NCI-H510A treated with DMSO at 0.1 percent for 48 hours (cell line): ENCODE measurements at places on chromosomes 16 and 17.

DNA sequence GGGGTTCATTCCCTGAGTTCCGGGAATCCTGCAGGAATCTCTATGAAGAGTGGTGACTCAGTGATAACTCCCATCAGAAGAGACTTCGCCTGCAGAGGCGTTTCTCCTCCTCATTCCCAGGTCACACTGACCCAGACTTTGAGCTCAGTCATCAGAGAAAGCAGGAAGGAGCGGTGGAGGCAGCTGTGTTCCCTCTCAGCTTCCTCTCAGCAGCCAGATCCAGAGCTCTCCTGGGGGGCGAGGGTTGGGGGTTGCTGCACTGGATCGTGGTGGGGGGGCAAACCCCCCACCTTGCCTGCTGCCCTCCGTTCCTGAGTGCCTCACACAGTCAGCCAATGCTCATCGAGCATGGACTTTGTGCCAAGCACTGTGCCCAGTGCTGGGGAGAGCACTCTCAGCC lies 271.2 kb downstream of the CBLN1 start:
- DNase-seq: no peak

DNA sequence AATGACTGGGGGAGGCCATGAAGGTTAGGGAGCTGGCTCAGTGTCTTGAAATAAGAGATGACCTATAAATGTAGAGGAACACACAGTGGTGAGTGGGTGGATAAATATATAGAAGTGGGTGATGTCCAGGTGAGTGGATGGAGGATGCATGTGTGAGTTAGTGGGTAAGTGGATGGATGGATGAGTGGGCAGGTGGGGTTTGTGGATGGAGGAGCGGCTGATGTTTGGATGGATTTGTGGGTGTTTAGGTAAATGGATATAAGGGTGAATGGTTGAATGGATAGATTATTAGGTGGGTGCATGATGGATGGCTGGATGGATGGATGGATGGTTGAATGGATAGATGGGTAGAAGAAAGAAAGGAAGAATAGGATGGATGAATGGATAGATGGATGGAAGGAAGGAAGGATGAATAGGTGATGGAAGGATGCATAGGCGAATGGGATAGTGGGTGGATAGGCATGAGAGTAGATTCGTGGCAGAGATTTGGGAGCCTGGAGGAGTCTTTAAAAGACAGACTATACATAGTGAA lies 19.1 kb upstream of the TAC4 start:
- no peak for DNase-seq

DNA sequence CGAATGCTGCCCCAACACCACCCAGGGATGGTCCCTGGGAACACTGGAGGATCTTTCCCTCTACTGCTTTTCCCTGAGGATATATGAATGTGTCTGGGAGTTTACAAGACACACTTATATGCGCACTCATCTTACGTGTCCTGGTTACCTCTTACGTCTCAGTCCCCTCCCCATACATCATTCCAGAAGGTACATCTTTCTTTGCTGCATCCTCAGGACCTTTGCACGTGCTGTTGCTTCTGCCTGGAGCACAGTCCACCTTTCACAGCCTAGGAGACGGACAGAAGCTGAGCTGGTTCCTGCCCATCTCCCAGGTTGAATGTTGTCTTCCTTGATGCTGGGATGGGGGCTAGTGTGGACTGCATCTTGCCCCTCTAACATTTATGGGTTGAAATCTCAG lies 153.0 kb upstream of the FOXF1 start:
- no peak for DNase-seq

- peak; percentile 37 for DNase-seq
Measured at GRCh38 chr17:47423406-47424295, 99.9 kb downstream of the EFCAB13 start.

DNA sequence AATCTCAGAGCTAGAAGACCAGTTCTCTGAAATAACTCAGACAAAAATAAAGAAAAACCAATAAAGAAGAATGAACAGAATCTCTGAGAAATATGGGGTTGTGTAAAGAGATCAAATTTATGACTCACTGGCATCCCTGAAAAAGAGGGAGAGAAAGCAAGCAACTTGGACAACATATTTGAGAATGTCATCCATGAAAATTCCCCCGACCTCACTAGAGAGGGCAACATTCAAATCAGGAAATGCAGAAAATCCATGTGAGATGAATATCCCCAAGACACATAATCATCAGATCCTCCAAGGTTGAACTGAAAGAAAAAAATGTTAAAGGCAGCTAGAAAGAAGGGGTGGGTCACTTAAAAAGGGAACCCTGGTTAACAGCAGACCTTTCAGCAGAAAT lies 32.1 kb downstream of the TANC2 start:
- DNase-seq: no peak

DNA sequence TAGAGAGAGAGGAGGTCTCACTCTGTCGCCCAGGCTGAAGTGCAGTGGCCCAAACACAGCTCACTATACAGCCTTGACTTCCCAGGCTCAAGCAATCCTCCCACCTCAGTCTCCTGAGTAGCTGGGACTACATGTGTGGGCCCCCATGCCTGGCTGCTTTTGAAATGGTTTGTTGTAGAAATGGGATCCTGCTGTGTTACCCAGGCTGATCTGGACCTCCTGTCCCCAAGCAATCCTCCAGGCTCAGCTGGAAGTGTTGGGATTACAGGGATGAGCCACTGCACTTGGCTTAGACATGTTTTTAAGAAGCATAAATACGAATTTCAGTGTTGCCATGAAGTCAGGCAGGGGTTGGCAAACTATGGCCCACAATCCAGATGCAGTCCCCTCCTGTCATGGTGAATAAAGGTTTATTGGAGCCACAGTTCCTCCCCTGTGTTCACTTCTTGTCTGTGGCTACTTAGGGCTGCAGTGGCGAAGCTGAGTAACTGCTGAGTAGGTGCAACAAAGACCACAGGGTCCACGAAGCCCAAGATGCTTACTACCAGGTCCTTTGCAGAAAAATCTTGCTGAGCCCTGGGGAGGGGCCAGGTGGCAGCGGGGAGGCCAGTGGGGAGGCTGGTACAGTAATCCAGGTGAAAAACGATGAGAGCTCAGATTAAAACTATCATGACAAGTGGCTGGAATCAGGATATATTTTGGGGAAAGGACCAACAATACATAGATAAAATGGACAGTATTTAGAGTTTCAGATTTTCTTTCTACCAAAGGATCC lies 35.2 kb downstream of the TNFRSF13B start:
- no peak for DNase-seq

GRCh38 chr17:6669479-6670212 lies 18.1 kb downstream of the C17orf100 start:
- no peak for DNase-seq

GRCh38 chr16:8967132-8967821 lies 3.6 kb upstream of the USP7 start:
- no peak for DNase-seq

DNA sequence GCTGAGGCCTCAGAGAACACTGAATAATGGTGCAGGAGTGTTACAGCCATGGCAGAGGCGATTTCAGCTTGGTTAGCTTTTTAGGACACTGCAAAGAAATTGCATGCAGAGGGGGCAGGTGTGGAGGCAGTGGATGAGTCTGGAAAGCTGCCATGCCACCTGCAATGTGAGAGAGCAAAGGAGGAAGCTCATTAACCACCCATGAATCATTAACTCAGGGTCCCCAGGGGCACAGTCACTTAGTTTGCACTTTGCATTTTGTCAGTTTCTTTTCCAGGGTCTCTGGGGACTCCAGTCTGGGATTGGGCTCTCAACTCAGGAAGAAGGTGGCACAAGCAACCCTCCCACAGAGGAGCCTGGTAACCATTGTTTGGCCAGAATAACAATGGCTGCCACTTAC lies 132.9 kb downstream of the USP31 start:
- DNase-seq: no peak

DNA sequence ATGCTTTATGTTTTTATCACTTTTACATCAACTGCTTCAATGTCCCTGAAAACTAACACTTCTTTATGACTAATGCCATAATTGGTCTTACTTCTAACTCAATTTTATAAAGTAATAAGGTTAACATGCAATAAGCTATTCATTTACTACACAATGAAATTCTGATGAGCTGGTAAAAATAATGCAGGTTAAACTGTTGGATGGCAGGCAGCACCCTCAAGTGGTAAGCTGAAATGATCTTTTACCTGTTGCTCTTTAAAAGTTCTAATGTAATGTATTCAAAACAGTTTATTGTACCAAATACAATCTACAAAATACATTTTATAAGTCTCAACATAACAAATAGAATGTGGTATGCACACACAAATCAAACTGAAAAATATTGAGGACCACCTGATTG lies 1280.3 kb downstream of the CDH8 start:
- DNase-seq: no peak

DNA sequence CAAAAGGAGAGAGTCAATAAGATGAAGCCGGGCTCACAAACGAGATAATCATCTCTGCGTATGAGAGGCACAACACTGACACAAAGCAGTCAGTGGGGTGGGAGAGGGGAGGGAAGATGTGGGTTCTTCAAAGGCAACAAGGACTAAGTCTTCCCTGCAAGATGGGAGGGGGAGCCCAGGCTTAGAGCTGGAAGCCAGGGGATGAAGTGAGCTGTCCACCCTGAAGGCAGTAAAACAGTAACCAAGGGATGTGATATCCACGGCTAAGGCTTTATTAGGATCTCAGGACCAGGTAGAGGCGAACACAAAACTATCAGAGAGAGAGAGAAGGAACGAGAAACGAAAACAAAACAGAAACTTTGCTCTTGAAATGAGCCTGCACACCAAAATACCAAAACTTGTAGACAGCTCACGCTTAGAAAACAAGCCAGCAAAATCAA lies 115.9 kb downstream of the DYNLRB2 start:
- no peak for DNase-seq

GRCh38 chr16:71635632-71636031 lies 9.6 kb downstream of the MARVELD3 start:
- no peak for DNase-seq

DNA sequence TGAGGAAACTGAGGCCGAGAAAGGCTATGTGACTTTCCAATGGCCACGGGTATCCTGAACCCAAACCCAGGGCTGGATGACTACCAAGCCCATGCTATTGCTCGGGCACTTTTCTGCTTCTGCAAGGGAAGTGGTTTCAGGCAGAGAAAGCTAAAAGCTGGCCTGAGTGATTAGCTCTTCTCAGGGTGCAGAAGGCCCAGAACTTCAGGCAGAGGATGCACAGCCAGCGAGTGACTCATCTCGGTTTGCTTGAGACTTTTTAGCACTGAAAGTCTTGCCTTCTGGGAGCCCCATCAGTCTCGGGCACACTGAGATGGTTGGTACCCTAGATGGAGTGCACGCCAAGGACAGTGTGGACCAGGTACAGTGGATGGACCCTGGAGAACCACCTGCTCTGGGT lies 129.5 kb upstream of the SDK2 start:
- DNase-seq: no peak

- no peak for DNase-seq
Measured at GRCh38 chr16:28513484-28514181, 7.0 kb upstream of the IL27 start.

- DNase-seq: no peak
Measured at GRCh38 chr17:78039581-78039980, 81.1 kb downstream of the TNRC6C start.

- peak; percentile 80 for DNase-seq
Measured at GRCh38 chr17:44385287-44386181, 3.9 kb downstream of the ITGA2B start.

- peak; percentile 22 for DNase-seq
Measured at GRCh38 chr17:55601874-55602364, 90.7 kb upstream of the SMIM36 start.

DNA sequence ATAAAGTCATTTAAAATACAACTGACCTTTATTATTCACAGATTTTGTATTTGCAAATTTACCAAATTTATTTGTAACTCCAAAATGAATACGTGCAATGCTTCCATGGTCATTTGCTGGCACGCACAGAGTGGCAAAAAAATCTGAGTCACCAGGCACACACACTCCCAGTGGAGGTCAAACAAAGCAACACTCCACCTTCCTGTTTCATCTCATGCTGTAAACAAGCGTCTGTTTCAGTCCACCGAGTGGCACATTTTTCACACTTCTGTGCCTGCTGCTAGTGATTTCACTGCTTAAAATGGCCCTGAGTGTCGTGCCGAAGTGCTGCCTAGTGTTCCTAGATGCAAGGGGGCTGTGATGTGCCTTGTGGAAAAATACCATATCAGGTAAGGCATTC lies 17.8 kb upstream of the ITGAE start:
- no peak for DNase-seq

DNA sequence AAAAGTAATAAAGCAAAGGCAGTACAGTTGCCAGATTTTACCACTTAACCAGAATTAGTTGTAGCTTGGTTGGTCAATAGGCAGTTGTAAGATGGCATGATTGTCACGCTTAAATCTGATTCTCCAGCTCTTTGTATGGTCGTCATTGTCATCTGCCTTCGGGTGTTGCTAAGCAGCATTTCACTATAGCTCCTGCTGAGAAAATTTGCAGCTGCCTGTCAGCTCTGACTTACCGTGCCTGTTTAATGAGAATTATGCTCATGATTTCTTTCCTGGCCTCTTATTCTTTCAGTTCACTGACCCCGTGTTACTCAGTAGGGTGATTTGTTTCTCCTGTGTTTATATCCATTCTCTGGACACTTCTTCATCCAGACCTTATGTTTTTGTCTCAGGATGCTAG lies 66.7 kb downstream of the TANGO6 start:
- DNase-seq: no peak

GRCh38 chr16:28534542-28535373 lies 4.0 kb downstream of the NUPR1 start:
- no peak for DNase-seq
